NCI-H460 (cell line): ENCODE measurements at places on chromosomes 5 and 9.

- DNase-seq = no peak
Observed at GRCh38 chr9:36985769-36986467, 48.1 kb downstream of the PAX5 start.

DNA sequence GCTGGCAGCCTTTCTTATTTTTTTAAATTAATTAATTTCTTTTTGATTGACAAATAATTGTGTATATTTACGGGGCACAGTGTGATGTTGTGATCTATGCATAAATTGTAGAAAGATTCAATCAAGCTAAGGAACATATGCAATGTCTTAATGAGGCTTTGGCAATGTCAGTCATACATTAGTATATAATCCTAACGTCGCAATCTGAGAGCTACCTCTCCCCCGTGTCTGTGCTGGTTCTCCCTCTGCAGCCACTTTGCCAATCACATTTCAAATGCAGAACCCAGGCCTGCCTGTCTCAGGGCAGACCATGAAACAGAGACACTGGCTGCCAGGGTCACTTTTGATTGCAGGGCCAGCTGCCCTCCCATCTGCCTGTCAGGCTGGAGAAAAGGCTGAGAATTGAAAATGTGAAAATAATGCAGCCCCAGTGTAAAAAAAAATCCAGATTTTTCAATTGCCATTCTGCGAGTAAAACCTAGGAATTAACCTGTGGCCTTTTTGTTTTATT is 56.3 kb downstream of the SLC24A2 start:
- DNase-seq = no peak

DNA sequence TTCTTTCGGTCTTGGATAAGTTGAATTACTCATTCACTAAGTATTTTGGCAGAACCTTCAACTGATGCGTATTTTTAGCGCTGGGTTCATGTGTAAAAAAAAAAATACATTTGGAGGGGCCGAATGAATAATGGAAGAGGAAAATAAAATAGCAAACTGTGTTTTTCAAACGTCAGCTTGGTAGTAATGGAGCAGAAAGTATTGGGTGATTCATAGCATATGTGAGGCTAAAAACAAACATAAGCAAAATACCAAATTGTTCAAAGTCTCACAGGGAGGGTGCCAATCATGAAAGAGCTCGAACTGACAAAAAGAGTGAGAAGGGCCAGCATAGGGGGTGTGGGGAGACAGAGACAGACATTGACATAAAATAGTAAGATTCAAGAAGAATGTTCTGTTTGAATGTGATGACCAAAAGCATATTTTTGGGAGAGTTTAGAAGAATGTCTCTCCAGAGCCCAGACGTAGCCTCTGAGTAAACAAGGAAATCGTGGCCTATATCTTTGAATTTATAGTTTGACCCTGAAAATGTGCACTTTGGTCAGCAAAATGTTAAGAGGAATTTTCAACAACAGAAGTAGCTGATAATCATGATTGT is 174.9 kb upstream of the HMHB1 start:
- DNase-seq = no peak

DNA sequence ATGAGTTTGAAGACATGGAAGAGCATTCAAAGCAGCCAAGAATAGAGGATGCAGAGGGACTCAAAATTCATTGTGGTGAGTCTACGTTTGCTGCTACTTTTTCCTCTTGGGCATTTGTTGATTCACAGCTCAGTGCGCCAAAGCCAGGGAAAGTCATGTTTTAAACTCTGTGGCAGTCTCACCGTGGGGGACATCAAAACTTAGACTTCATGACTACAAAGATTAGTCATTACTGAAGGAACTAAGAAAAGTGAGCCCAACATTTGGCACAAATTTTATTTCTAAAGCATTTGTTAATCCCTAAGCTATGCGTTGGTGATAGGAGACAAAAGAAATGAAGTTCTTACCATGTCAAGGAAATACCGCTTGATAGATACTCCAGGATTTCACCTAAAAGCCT is 73.7 kb upstream of the MTAP start:
- DNase-seq = no peak

- no peak for DNase-seq
Observed at GRCh38 chr5:167156446-167156845, 1135.0 kb upstream of the WWC1 start.

DNA sequence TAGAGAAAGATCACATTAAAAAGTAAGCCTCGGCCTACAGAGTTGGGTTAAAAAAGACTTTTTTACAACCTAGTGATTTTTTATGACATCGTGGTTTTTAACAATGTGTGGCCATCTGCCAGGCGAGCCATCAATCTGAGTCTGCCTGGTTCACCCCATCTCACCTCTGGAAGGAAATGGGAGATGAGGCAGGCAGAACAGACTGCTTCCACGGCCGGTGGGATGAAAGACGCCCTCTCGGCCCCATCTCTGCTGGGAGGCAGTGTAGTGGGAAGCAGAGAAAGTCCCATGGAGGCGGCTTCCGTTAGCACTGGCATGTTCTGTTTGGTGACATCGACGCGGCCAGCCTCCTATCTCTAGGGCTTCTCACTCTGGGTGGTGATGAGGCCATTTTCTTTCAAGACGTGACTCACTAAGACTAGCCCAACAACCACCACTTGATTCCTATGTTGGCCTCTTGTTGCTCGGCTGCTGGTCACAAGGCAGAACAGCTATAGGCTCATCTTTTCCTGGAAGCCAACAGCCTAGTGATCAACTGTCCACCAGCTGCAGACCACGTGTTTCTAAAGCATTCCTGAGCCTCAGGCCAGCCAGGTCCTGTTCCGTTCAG is 132.4 kb upstream of the OTULINL start:
- no peak for DNase-seq

DNA sequence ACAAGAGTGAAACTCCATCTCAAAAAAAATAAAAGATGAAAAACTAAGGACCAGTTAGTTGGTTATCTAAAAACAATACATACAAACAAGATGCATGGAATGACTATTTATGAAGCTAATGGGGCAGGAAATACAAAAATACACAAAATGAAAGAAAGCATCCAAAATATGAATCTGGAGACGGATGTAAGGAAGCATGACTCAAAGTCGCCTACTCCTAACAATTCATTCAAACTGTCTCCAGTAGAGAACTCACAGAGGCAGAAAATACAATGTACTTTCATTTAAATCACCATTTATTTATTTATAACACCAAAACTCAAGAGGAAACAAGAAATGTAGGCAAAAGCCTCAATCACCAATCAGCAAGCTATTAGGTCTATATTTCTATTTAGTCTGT is 68.4 kb downstream of the SCAI start:
- DNase-seq = no peak

- DNase-seq = peak; percentile 66
Observed at GRCh38 chr5:157918811-157919742, 60.1 kb upstream of the CLINT1 start.

DNA sequence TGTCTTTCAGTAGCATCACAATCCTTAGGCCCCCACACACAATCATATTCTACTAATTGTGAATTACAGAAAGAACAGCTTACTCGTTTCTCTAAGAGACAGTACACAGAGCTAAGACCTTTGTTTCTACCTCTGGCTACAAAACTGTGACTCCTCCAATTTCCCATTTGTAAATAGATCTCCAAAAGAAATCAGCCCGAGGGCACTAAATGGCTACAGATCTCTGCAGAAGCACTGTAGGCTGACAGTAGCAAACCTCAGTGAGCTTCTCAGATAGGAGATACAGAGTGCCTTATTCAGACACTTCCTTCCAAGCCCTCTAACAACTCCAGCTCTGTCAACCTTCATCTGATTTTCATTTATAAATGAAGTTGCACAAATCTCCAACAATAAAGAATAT is 51.0 kb downstream of the EFNA5 start:
- DNase-seq = no peak

GRCh38 chr5:56464935-56465768 is 232.0 kb upstream of the ANKRD55 start:
- DNase-seq = no peak

DNA sequence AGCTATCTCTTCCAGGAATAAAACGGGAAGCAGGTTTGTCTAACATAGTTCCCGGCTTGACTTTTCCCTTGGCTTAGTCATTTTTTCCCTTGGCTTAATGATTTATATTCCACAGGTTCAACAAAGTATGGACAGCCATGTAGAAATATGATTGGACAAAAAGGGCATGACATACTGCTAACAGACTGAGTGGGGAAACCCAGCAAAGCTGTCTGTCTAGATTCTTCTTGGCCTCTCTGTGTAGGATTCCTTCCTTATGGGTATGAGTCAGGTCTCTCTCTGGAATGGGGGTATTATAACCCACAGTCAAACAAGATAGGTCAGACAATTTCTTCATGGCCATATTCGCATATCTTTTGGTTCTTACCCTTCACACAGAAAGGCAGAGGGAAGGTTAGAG is 5.7 kb upstream of the MTAP start:
- no peak for DNase-seq

- DNase-seq = no peak
Observed at GRCh38 chr5:139856714-139857113, 61.1 kb downstream of the PSD2 start.

- peak; percentile 19 for DNase-seq
Observed at GRCh38 chr5:115461506-115462290, 82.9 kb downstream of the FEM1C start.

GRCh38 chr5:137113161-137113560 is 386.0 kb downstream of the SPOCK1 start:
- no peak for DNase-seq

DNA sequence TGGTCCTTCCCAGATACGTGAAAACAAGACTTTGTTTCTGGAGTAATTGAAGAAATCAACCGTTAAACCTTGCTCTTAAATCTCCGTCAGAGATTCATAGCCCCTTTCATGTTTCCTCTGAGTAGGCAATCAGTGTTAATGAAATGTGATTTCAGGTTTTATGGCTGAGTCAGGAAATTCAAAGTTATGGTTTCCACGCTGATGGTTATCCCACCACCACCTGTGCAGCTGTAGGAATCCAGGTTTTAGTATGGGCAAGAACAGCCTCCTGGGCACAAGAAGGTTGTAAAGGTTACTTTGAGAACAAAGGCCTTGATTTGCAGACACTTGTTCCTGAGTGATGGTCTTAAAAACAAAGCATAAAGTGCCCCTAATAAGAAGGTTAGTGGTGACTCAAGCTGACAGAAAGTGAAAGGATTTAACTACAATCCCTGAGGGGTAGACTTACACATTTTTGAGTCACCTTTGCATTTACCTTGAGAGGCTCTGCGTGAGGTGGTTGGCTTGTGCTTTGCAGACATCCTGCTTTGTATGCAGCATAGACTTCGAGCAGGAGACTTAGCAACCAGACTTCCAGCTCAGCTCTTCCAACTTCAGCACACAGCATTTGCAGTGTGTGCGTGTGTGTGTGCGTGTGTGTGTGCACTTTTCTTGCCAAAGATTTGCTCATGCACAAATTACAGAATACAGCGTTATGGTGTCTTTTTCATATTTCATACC is 159.6 kb downstream of the TLE4 start:
- DNase-seq = no peak

- DNase-seq = no peak
Observed at GRCh38 chr5:73204332-73204731, 31.3 kb downstream of the TMEM174 start.

- peak; percentile 34 for DNase-seq
Observed at GRCh38 chr5:130836729-130837649, 328.1 kb downstream of the HINT1 start.
